HuH-7.5 (cell line): ENCODE measurements at places on chromosomes 5 and 9.

DNA sequence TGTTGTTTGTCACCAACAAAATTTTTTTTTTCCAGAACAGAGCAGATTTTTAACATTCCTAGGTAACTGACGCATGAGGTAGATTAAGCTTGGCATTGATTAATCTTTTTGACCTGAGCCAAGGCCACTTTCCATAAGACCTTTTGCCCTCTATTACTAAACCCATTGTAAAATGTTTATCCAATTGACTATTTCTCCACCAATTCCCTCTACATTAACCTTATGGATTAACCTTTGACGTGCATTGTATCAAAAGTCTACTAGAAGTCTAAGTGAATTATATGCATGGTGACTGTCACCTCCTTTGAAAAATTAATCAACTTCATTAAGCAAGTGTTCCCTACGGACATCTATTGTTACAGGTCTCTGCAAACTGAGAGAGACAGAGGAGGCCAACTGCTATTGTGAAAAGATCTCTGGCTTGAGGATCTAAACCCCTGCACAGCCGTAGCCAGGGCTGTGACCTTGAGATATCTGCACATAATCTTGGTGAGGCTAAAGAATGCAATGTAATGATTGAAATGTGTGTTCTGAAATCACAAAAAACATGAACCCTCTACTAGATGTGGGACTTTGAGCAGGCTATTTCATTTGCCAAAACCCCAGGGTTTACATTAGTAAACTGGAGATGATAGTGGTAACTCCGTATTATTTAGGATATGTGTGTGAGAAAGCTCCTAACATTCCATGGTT lies 632.2 kb downstream of the TLR4 start:
- DNase-seq = no peak

GRCh38 chr5:133253671-133254070 lies 201.9 kb downstream of the HSPA4 start:
- no peak for DNase-seq

GRCh38 chr5:115626445-115626823 lies 598 bp upstream of the TMED7 start:
- peak; percentile 25 for DNase-seq

- DNase-seq = no peak
Observed at GRCh38 chr5:170307575-170308465, 10.2 kb upstream of the LCP2 start.

- DNase-seq = no peak
Observed at GRCh38 chr9:89372230-89372816, 54.0 kb downstream of the SECISBP2 start.

DNA sequence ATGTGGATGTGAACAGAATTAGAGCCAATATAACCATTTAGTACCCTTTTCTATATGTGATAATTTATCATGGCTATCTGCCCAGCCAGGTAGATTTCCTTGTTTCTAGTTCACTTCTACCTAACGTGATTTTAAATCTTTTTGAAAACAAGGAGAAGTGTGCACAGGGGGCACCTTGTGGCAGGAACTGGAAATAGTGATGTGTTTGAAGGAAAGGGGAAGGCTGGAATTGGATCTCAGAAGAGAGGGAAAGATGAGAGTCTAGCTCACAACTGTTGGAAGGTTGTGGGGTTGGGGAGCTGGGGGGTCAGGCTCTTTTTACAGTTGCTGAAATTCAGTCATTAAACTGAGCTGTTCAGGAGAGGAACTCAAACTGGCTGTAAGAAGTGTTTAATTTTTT lies 219.5 kb downstream of the KCTD16 start:
- no peak for DNase-seq

- no peak for DNase-seq
Observed at GRCh38 chr9:86614871-86615849, 260.9 kb upstream of the TUT7 start.

GRCh38 chr5:133469846-133470245 lies 142.5 kb downstream of the FSTL4 start:
- no peak for DNase-seq
